Effector CD8-positive, alpha-beta T cell (primary cell): ENCODE measurements at places on chromosomes 7 and 10.

- no peak for DNase-seq
These were observed 247.3 kb upstream of the AOAH start for GRCh38 chr7:36971515-36972139.

- DNase-seq, result no peak
These were observed 297.6 kb upstream of the PITRM1 start for GRCh38 chr10:3470191-3470590.

DNA sequence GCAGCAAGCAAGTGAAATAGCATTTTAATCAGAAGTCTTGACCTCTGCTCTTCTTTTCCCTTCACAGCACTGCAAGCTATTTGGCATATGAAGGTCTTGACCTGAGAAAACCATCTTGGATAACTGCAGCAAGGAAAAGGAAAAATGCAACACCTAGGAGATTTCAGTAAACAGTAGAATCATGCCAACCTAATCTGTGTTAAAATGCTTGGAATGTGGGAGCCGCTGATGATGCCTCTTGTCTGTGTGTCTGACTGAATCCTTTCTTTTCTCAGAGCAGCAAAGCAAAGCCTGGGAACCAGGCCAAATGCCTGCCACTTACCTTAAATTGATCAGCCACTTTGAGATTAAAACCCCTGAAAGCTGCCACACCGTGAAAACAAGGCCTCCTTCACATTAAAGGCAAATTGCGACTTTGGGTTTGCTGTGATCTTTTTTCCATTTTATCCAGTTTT is 80.4 kb upstream of the CDK6 start:
- no peak for DNase-seq

- DNase-seq, result no peak
These were observed 51.1 kb upstream of the PPP1R3C start for GRCh38 chr10:91683975-91684374.

DNA sequence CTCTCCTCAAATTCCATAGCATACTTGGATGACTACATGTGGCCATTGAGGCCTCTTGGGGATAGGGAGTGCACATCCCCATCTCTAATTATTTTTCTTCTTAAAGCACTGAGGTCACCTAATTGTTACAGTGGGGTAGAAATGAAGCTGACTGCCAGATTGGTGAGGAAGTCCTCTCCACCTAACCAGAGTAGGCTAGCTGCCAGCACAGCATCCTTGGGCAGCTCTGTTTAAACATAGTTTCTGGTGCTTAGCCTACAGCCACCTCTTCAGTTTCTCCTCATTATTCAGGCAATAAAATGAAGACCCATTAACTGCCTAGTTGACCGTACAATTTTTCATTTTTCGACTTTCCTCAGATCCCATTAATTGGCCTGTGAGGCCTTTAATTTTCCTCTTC is 104.6 kb downstream of the MLLT10 start:
- DNase-seq, result no peak

- no peak for DNase-seq
These were observed 54.7 kb downstream of the ZNF727 start for GRCh38 chr7:64099656-64100531.
